Stimulated activated CD8-positive, alpha-beta memory T cell treated with anti-CD3 and anti-CD28 coated beads, Interleukin-4, amount 100 ng/mL, for 4 hours (primary cell): ENCODE measurements at places on chromosomes 11 and 22.

- DNase-seq = no peak
Observed at GRCh38 chr11:6611092-6611962, 689 bp downstream of the TAF10 start.

DNA sequence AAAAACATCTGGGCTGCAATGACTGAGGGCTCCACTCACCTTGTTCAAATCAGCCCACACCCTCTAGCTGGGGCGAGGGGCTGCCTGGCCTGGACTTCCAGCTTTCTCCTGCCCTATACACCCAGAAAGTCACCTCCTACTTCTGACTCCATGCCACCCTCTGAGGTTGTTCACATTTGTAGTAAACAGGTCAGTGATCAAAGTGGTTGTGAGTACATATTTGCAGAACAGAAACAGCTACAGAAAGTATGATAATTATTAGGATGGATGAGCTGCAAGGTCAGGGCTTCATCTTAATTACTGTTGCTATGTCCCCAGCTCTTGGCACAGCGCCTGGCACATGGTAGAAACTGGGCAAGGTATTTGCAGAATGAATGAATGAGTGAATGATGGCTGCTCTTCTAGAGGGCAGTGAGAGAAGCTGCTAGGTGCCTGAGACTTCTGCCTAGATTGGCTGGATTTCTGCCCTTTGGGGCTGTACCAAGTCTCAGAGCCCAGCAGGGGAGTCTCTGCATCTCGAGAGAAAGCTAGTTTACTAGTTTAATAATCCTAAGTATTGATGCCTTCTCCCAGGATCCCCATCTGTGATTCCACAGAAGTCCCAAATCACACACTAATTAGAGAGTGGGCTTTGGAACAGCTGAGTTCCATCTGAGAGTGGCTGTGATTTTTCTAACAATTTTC is 36.0 kb downstream of the SYT13 start:
- DNase-seq = no peak

DNA sequence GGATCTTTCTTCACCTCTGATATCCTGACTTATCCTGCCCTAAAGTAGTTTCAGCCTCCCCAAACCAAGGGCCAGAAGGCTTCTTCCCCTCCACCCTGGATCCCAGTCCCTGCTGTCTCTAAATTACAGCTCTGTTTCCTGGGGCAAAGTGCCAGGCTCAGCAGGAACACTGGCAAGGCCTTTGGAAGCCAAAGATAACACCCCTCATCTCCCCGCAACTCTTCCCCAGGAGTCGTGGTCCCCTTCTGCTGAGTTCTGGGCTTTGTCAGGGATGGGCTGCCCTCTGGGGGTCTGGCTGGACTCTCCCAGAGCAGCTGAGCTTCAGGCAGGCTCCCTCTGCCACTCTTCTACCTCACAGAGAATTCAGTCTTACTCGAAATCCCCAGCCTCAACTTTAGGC is 53.8 kb upstream of the AMPD3 start:
- DNase-seq = no peak

GRCh38 chr11:132718711-132719671 is 813.3 kb downstream of the OPCML start:
- no peak for DNase-seq

DNA sequence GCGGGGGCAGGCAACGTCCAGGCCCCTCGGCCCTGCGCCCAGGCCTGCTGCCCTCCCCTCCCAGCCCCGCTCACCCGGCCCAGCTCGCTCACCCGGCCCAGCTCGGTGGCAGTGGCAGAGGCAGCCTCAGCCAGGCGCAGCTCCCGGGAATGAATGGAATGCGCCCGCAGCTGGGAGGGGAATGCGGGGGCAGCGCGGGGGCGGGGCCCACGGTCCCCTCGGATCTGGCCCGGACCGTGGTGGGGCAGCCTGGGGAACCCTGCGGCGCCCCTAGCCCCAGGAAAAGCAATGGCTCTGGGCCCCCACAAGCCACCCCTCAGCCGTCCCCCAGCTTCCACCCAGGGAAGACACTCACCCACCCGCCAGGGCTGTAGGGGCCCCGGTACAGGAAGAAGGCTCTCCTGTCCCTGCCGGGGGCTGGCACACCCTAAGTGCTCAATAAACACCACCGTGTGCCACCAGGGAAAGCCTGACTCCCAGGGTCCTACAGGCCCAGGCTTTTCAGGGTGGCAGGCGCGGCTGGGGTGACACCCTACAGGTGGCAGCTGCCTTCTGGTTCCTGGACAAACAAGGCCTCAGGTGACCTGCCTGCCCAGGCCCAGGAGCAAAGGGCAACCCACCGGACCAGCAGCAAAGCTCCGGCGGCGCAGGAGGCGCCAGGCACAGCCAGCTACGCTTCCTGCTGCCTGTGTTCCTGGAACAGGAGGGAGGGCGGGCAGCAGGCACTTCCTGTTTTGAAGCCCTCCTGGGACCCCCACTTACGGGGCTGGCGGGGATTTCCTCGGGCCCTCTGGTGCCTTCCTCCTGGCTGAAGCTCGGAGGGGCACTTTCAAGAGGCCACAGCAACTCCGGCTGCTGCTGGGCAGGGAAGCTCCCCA is 13.8 kb downstream of the PLXNB2 start:
- no peak for DNase-seq

DNA sequence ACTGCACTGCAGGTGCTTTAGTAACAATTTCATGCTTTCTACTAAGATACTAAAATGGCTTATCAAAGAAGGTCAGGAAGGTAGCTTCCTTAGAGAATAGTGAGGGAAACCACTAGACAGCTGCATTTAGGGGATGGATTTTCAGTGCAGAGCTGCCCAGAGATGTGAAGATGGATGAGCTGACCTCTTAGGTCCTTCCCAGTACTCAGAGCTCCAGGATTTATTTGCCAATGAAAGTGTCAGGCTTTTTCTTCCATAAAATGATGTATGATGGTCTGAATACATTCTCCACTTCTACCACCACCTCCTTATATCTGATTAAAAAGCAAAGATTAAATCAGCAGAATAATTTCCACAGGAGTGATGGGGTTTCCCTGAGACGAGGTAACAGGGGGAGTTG is 35.0 kb downstream of the SC5D start:
- DNase-seq = no peak

DNA sequence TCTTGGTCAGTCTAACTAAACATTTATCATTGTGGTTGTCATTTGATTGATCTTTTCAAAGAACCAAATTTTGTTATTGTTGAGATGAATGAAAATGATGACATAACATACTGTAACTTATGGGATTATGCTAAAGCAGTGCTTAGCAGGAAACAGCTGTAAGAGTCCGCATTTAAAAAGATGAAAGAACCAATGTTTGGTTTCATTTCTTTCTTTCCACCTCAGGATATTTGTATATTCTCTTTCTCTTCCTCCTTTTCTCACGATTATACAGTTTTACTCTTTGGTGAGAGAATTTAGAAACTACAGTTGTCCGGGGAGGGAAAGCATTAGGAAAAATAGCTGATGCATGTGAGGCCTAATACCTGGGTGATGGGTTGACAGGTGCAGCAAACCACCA is 23.1 kb downstream of the PIH1D2 start:
- DNase-seq = no peak

DNA sequence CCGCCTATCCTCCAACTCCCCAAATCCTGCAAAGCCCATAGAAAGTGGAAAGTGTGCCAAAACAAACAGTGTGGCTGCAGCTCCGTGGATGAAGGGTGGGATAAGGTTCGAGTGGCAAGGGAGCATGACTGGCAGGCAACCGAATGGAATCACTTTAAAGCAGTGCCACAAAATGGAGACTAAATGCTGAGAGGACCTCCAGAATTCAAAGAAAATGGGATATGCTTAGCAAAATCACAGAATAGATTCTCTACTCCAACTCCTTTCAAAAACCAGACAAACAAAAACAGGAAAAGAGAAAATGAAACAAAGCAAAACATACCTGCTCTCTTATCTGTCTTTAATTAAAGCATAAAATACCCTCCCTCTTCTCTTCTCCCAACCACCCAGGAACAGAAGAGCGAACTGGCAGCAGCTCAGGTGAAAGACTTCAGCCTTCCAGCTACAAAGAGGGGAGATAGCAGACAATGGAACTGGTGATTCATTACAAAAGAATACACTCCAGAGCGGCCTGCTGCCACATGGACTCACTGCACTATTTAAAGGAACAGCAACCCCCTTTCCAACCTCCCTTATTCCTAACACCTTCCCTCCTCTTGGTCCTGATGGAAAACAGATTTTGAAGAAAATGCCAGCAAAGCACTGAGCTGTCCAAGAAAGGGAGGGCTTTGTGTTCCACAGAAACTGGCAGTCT is 118.5 kb downstream of the APOL5 start:
- no peak for DNase-seq

DNA sequence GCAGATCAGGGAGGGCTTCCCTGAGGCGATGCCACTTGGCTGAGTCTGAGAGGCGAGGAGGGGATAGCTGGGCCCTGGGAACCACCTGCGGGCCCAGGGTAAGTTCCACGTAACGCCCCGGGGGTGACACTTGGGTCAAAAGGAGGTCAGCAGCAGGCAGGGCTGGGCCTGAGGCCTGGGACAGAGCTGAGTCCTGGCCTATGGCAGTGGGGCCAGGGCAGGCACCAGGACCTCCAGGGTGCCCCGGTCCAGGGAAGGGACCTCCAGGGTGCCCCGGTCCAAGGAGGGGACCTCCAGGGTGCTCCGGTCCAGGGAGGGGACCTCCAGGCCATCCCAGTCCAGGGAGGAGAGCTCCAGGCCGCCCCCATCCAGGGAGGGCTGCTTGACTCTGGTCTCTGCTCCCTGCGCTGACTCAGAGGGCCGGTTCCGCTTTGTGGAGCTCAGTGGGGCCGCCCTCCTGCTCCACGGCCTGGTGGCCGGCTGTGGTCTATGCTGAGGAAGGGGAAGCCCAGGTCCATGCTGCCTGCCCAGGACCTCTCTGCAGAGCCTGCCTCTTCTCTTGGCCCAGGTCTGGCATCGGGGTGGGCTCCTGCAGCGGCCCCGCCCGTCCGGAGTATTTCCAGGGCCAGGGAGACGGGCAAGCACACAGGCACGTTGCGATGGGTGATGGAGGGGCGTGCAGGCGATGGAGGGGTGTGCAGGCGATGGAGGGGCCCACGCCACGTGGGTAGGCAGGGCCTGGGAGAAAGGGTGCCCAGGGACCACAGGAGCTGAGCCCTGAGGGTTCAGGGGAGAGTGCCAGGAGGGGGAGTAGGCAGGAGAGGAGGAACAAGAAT is 19.5 kb upstream of the WNT7B start:
- no peak for DNase-seq

DNA sequence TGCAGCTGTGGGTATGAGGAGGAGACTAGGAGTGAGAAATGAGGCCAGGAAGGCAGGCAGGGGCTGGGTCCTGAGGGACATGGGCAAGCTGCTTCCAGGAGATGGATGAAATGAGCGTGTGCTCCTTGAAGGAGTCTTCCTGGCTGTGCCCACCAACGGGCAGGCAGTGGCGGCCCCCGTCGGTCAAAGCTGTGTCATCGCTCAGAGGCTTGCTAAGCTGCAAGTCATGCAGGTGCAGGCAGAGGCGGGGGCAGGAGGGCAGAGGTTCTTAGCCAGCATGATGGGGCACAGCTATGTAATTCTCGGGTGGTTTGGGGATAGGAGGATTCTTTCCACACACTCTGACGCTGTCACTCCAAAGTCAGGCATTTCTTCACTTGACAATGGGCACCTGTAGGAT is 12.5 kb upstream of the PEX26 start:
- DNase-seq = no peak

GRCh38 chr11:122307476-122308035 is 191.5 kb upstream of the BLID start:
- DNase-seq = no peak

GRCh38 chr11:73914284-73914683 is 36.5 kb upstream of the DNAJB13 start:
- DNase-seq = no peak
